ENCODE measurements at places on chromosomes 6 and 20. TPM values are rescaled to one million over a fixed set of nuclear protein-coding genes. Genes with fewer than 3 reads are reported as not detected.

DOK5 gene
- total RNA-seq, result 0.36 TPM

RBM24 gene
- total RNA-seq, result 3.3 TPM

RIPPLY2 gene
- not detected for total RNA-seq

DEF6 gene
- total RNA-seq, result 0.36 TPM

CRIP3 gene
- not detected for total RNA-seq

MSH5 gene
- total RNA-seq, result 3.7 TPM

CST2 gene
- total RNA-seq, result not detected

CRYBG1 gene
- total RNA-seq, result 15.9 TPM

PAX1 gene
- total RNA-seq, result not detected

TFAP2D gene
- total RNA-seq, result not detected

SLC26A8 gene
- total RNA-seq, result not detected

PCK1 gene
- not detected for total RNA-seq

TMEM151B gene
- not detected for total RNA-seq

Data from endothelial cell of coronary artery (primary cell).